SJCRH30 (cell line): ENCODE measurements at places on chromosomes 2 and 18.
A peak's percentile ranks its signal among the peaks of the same experiment; 100 is the strongest.

- no peak for DNase-seq
These were observed 96.5 kb downstream of the ZFP36L2 start for GRCh38 chr2:43129676-43130547.

GRCh38 chr18:79411614-79412526 lies 16.1 kb downstream of the NFATC1 start:
- DNase-seq, result no peak

DNA sequence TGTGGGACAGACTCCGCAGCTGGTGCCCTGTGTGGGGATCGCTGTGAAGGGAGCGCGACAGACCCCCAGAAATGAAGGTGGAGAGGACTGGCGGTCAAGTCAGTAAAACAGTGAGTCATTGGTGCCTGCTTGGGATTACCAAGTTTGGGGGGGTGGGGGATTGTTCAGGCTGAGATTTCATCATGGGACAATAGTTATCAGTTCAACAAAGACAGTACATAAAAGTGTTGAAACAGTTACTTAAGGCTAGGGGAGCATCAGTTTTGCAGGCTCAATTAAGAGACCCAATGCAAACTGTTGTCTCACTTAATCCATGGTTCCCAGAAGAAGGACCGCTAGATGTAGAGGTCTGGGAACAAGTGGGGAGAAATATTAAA lies 42.4 kb upstream of the PDK1 start:
- no peak for DNase-seq

- no peak for DNase-seq
These were observed 155.1 kb upstream of the L3MBTL4 start for GRCh38 chr18:6569813-6570212.

DNA sequence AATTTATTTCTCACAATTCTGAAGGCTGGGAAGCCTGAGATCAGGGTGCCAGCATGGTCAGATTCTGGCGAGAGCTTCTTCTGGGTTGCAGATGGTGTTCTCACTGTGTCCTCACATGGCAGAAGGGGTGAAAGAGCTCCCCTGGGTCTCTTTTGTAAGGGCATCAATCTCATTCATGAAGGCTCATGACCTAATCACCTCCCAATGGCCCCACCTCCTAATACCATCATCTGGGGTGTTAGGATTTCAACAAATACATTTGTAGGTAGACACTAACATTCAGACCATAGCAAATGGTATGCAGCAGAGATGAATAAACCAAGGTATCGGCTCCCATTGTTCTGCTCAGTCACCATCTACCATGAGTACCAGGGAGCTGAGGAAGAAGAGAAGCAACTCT lies 32.7 kb downstream of the YPEL5 start:
- no peak for DNase-seq

DNA sequence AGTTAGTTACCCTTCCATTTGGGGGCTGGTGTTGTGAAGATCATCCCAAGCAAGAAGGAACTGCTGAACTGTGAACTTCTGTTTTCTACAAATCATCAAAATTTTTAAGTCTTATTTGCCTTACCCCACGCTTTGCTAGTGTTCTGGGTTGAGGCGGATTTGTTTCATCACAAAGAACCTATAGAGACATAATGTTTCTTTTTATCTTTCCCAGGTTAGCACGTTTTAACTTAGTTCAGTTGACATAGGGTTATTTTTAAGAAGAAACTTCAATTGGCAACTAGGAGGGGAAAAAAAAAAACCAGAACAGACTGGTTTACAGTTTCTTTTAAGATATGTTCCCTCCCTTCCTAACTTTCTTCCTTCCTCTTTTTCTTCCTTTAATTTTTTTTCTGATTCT lies 31.1 kb upstream of the CERS6 start:
- DNase-seq, result no peak

- DNase-seq, result peak; percentile 26
These were observed 6.3 kb downstream of the TNFAIP6 start for GRCh38 chr2:151363709-151364108.

DNA sequence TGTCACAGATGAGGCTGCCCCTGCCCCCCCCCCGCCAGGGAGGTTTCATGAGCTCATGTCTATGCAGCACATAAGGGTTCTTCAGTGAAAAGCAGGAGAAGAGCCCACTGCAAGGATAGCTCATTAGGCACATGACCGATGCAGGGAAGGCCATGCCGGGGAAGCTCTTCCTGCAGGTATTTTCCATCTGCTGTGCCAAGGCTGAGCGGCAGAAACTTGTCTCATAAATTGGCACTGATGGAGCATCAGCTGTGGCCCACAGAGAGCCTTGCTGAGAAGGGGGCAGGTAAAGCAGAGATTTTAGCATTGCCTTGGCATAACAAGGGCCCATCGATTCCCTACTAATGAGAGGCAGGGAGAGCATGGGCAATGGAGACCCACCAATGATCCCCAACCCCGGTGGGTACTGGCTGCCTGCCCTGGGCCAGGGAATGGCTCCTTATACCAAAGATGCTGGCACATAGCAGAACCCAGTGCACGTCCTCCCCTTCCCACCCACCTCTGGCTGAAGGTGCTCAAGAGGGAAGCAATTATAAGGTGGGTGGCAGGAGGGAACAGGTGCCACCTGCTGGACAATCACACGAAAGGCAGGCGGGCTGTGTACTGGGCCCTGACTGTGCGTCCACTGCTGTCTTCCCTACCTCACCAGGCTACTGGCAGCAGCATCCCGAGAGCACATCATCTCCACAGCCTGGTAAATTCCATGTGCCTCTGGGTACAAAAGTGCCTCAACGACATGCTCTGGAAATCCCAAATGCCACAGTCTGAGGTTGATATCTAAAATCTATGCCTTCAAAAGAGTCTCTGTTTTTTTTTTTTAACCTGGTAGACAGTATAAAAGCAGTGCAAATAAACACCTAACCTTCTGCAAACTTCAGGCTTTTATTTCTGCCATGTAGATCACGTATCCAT lies 41.4 kb downstream of the STEAP3 start:
- DNase-seq, result peak; percentile 44

DNA sequence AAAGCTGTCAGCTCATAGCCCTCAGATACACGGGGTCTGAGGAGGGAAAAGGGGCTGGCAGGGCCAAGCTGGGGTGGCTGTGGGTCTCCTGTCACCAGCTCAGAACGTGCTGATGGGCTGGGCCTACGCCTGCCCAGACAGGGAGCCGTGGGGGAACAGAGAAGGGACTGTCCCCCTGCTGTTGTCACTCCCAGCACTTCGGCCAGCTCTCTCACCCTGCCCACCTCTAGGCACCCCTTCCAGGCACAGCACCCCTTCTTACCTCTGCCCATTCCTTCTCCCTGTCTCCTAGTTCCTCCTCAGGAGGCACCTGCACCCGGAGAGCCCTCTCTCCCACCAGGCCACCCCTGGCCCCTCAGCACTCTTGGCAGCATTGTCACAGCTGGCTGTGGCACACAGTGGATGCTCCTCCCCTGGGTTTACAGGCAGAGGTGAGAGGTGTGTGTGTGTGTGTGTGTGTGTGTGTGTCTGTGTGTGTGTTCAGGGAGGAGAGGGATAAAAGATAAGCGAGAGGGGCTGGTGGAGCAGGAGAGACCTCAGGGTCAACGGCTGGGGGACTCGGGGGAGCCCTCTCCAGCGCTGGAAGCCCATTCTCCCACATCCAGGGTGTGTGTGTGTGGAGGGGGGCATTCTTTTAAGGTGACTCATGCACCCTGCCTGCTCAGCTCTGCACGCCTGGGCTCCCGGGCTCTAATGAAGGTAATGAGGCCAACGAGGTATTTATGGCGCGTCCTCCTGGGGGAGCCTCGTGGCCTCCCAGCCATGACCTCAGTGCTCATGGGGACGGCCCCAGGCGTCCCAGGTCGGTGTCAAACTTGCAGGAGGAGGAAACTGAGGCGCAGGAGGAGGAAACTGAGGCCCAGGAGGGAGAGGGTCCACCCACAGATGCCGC lies 66.1 kb upstream of the SMAD7 start:
- DNase-seq, result peak; percentile 68

- DNase-seq, result no peak
These were observed 79.7 kb downstream of the AGAP1 start for GRCh38 chr2:235573331-235574221.

DNA sequence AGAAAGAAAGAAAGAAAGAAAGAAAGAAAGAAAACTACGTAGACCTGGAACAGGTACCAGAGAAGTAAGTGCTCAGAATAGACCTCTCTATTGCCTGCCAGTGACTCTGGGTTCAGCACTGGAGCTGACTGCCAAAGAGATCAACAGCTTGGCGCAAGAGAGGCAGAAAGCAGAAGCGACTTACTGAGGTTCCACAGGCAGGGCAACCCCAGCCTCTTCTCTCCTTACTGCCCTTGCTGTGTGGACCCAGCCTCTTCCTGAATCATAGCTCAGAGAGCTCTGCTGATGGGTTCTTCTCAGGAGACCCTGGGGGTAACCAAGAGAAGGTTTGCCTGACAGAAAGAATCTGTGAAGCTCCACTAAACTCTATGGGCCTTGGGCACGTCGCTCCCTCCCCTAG lies 7.1 kb downstream of the CAPN13 start:
- DNase-seq, result no peak

GRCh38 chr2:196331143-196331542 lies 159.8 kb upstream of the STK17B start:
- DNase-seq, result no peak

DNA sequence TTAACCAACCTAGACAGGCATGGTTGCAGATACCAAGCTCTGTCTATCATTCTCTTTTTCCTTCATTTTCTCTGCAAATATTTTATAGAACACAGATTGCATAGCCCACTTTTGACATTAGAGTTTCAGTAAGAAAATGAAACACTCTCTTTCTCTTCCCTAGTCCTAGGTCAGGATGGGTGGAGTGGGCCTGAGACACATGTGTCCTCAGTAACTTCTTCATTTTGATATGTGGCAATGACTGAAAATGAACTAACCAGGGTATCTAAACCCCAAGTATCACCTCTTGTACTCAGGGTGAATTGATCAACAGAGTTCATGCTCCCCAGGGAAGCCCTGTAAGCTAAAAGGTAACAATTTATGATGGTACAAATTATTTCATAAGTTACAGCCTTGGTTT lies 37.0 kb upstream of the KYNU start:
- no peak for DNase-seq

DNA sequence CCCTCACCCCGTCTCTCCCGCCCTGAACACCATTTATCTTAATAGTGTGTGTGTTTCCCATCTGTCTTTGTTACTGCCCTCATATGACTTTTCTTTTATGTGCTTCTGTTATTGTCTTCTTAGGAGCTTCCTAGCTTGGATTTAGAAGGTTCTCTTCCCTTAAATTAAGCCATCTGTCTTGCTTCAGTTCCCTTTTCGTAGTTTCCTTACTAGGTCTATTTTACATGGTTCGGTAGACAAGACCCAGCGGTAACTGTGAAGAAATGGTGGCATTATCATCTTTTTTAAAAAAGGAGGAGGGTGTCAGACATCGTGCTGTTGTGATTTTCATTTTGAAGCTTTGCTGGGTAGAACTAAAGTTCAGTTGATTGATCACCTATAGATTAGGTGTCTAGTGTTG lies 10.3 kb downstream of the NCK2 start:
- no peak for DNase-seq

DNA sequence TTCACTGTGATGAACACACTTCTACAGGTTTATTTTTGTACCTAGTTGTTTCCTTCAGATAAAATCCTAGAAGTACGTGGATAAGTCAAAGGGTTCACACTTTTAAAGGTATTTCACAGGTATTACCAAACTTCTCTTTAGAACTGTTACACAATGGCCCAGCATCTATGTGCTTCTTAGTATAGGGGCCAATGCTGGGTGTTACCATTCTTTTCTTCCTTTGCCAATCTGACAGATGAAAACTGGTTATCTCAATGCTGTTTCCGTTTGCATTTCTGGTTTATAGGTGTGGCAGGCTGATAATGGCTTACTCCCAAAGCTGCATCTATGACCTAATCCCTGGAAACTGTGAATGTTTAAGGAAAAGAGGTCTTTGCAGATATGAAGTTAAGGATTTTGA lies 2.8 kb upstream of the TCF7L1 start:
- no peak for DNase-seq

DNA sequence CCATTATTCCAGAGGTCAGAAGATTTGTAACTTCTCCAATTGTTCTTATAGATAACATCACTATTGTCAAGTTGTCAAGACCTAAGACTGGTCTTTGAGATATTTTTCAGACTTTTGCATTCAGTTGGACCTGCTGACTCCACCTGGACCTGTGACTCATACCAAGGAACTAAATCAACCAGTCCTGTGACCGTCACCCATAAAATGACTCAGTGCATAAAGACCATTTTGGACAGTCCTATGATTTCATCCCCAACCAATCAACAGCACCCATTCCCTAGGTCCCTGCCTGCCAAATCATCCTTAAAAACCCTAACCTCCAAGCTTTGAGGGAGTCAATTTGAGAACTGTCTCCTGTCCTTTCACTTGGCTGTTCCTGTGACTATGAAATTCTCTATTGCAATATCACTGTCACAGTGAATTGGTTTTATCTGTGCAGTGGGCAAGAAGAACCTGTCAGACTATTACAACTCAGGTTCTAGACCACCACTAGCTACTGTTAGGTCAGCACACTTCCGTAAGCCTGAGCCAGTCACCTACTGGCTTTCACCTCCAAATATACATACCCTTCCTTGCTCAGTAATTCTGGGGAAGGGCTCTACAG lies 17.1 kb downstream of the DPP4 start:
- no peak for DNase-seq

GRCh38 chr2:164714471-164714870 lies 93.2 kb upstream of the GRB14 start:
- no peak for DNase-seq

GRCh38 chr2:98295275-98295674 lies 51.0 kb upstream of the CNGA3 start:
- no peak for DNase-seq

- no peak for DNase-seq
These were observed 1961.9 kb upstream of the CELF4 start for GRCh38 chr18:39527465-39527864.

DNA sequence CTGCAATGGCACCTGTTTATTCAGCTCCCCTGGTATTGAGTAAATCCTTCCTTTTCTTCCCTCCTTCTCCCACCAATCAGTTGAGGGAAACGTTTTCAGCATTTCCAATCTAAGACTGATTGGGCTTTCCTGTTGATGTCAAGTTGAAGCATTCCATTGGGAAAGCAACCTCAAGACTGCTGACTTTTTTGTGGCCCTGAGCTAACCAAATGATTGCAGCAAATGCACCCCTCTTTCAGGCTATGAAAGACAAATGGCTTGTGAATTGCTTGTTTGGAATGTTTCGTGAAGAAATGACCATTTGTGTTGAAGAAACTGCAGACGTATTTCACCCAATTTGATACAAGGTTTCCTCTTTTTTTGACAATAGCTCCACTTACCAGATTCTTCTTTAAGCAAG lies 303.5 kb downstream of the EPHA4 start:
- no peak for DNase-seq
